Activated CD4-positive, alpha-beta T cell treated with anti-CD3 and anti-CD28 coated beads, Interleukin-2, amount 10 ng/mL, durations not matched to agents 7 days and 5 days (primary cell): ENCODE measurements at places on chromosomes 13 and 19.
A peak's percentile ranks its signal among the peaks of the same experiment; 100 is the strongest.

- DNase-seq, result no peak
Measured at GRCh38 chr19:43699506-43700394, 16.1 kb upstream of the IRGC start.

- DNase-seq, result no peak
Measured at GRCh38 chr19:1591421-1592023, 1.1 kb downstream of the MBD3 start.

DNA sequence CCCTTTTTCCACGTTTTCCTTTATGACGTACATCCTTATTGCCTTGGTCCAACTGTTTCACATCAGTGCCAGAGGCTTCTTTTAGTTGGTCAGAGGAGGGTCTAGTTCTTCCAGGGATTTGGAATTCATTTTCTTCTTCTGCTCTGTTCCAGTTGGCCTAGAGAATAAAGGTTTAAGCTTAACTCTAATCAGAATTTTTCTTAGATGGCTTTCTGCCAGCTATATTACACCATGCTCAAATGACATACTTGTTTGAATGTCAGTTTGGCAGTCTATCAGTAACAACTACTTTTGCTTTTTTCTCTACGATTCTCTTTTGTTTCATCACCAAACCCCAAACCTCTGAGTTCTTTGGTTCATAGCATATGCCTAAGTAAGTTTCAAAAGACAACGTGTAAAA lies 16.8 kb downstream of the SPART start:
- DNase-seq, result no peak

GRCh38 chr19:15234431-15235130 lies 2.3 kb upstream of the EPHX3 start:
- DNase-seq, result no peak

DNA sequence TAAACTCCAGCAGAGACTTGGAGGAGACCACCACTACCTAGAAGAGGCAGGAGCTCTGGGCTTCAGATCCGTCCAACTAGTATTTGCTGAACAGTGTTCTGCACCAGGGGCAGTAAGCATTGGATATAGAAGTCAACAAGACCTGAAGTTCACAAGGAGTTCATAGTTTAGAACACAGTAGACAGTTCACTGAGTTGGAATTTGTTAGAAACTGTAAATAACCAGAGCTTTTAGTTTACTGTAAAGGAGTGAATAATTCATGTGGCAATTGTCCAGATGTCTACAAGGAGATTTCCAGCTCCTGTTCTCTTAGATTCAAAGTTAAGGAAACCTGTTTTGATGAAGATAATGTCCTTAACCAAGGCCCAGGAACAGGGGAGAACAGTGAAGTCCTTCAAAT lies 128.9 kb downstream of the COG6 start:
- no peak for DNase-seq

- no peak for DNase-seq
Measured at GRCh38 chr13:44876782-44877324, 112.4 kb downstream of the NUFIP1 start.

- no peak for DNase-seq
Measured at GRCh38 chr19:3458229-3459088, 21.9 kb downstream of the SMIM24 start.

DNA sequence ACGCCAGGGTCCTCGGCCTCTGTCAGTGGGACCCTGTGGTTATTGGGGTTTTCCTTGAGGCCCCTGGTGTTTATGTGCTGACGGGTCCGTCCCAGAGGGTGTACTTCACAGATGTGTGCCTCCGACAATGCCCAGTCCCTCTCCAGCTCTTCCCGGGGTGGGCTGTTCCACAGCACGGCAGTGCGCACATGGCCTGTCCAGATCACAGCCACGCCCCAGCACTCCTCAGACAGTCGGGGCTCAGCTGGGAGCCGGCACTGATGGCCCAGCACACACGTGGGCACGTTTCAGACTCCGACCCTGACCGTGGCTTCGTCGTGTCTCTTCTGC lies 16.9 kb upstream of the F7 start:
- DNase-seq, result no peak

DNA sequence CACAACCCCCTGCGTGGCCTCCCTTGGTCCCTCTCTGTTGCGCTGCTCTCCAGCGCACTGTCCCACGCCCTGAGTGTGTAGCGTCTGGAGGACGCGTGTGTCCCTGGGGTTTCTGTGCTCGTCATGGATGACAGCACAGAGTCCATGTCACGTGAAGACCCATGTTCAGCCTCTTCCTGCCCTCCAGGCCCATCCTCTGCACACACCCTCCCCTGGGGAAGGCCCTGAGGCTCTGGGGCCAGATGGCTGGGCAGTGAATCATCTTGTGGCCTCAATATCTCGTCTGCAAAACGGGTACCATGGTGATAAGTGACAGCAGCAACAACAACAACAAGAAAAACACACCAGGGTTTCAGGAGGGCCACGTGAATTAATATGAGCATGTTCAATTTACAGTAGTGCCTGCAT lies 71.5 kb upstream of the ARHGEF7 start:
- DNase-seq, result no peak

DNA sequence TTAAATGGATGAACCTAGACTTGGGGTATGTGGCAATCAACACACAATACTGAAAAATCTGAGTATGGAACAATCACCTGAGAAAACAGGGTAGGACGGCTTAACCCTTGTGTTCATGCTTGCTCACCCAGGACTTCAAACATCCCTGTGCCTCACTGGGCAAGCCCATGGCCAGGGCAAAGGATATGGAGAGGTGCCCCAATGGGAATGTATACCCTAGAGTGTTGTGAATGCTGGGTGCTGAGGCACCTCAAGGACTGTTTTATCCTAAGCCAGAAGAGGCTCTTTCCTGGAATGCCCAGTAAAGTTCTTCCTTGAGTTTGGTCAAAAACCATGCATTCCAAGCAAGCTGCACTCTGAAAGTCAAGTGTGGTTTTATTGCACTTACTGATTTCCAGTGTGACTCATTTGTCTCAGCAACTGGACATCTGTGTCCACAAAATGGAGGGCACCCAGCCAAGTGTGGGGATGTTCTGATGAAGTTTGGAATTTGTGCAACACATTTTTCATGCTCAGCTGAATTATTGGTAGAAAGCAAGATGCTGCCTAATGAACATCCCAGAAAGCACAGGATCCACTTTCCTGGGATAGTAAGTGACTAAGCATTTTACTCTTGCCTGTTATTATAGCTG lies 531.3 kb downstream of the RFC3 start:
- DNase-seq, result no peak

GRCh38 chr19:17020823-17021222 lies 5.8 kb downstream of the CPAMD8 start:
- DNase-seq, result no peak

- DNase-seq, result no peak
Measured at GRCh38 chr13:107678075-107678689, 537.2 kb downstream of the LIG4 start.

DNA sequence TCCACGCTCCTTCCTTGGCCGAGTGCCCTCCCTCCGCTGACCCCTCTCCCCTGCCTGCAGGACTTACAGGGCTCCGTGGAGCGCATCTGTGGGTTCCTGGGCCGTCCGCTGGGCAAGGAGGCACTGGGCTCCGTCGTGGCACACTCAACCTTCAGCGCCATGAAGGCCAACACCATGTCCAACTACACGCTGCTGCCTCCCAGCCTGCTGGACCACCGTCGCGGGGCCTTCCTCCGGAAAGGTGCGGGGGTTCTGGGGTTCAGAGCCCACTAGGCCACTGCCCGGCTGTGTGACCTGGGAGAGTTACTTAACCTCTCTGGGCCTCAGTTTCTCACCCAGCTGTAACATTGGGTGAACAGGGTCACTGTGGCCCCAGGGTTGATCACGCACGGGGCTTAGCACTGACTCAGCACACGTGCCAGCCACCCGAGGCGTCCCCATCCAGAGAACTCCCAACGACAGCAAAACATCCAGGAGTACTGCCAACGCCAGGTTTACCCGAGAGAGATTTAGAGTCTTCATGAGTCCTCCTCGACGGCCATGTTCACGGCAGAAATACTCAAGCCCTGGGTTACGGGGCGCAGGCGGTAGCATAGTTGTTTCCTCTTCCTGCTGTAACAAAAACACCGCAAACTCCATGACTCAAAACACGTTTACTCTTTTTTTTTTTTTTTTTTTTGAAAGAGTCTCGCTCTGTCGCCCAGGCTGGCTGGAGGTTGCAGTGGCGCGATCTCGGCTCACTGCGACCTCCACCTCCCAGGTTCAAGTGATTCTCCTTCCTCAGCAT lies 9.7 kb upstream of the SPACA4 start:
- DNase-seq, result peak; percentile 53

GRCh38 chr13:29993716-29994488 lies 143.5 kb upstream of the UBL3 start:
- no peak for DNase-seq

- no peak for DNase-seq
Measured at GRCh38 chr19:7830823-7831222, 805 bp downstream of the EVI5L start.

DNA sequence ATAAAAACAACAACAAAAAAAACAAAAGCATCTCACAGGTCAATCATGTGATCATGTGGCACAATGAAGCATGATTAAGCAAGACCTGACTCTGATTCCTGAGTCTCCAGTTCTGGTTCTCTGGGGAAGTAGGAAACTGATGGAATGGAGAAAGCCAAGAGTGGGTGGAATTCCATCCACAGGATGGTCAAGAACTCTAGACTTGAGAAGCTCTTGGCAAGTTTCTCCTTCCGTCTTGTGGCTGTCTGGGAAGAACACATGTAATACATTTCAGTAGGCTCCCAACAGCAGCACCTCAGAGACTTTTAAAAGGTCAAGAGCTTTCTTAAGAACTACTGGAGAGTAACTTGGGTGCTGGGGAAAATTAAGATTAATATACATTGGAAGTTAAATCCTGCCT lies 78.6 kb upstream of the TSHZ3 start:
- DNase-seq, result no peak

DNA sequence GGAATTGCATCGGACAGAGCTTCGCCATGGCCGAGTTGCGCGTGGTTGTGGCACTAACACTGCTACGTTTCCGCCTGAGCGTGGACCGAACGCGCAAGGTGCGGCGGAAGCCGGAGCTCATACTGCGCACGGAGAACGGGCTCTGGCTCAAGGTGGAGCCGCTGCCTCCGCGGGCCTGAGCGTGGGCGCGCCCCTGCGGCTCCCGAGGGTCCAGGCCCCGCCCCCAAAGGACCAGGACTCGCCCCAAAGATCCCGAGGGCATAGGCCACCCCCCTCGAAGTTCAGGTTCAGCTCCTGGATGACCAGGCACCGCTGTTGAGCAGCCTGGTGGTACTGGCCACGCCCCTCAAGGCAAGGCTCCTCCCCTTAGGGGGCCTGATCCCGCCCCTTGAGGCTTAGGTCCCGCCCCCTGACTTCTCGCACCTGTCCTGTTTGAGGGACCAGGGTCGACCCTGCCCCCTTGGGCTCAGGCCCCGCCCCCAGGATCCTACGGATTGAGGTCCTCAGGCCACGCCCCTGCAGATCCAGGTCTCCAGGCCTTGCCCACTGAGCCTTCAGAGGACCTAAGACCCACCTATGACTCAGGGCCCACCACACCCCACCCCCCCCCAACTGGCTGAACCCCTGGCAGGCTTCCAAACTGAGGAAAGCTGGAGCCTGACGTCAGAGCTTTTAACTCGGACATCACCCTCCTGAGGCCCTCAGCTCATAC lies 43.1 kb downstream of the CYP4F22 start:
- peak; percentile 59 for DNase-seq
